ENCODE measurements at places on chromosomes 3 and 15.

DNA sequence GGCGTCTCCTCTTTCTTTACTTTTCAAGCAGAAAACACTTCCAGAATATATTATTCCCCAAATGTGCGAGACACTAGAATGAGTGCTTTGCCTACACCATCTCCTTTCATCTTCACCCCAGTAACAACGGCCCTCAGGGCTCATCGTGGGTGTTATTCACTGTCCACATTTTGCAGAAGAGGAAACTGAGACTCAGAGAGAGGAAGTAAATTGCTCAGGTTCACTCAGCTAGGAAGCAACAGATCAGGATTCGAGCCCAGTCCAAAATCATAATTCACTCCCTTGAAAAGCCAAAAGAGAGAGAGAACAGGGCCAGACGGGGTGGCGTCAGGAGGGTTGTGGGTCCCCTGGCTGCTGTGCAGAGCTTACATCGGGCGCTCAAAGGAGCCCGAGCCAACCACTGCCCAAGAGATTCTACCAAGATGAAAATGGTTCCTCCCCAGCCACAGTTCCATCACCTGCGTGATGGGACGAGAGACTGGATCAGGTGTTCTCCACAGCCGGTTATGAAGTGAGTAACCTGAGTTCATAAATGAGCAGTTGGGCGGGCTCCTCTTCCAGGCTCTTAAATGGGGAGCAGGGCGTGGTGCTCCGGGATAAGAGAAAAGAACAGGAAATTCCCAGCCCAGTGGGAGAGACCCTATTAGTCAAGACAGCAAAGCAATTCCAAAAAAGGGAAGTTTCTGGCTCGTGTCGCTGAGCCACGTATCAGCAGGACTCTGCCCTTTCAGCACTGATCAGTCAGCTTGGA lies 48.6 kb upstream of the FLNB start:
- peak; percentile 56 for DNase-seq

- DNase-seq: no peak
Measured at GRCh38 chr15:84552896-84553295, 47.9 kb upstream of the ZSCAN2 start.

- DNase-seq: no peak
Measured at GRCh38 chr15:101037090-101037830, 118.1 kb downstream of the LRRK1 start.

- DNase-seq: no peak
Measured at GRCh38 chr3:132154619-132155018, 119.8 kb upstream of the CPNE4 start.

DNA sequence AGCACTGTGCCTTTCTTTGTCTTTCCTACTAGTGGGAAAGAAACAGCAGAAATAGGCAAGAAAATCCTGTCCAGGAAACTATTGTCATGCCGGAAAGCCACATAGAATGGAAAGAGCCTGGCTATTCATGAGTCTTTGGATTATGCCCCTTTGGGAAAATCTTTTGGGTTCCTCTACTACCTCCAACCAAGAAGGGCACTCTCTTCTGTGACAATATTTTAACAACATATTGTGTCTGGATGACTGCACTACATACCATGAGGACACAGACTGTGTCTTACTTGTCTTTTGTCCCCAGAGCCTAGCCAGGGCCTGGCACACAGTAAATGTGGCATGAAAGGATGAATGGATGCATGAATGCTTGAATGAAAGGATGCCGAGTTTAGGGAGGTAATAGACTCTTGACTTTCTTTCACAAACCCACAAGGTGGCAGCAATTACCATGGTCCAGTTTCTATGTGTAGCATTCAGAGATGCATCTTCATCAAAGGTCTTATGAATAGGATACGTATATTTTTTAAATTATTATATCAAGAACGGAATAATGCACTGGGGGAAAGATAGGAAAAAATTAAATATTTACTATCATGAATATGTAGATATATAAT lies 30.3 kb downstream of the ARL14 start:
- peak; percentile 76 for DNase-seq

DNA sequence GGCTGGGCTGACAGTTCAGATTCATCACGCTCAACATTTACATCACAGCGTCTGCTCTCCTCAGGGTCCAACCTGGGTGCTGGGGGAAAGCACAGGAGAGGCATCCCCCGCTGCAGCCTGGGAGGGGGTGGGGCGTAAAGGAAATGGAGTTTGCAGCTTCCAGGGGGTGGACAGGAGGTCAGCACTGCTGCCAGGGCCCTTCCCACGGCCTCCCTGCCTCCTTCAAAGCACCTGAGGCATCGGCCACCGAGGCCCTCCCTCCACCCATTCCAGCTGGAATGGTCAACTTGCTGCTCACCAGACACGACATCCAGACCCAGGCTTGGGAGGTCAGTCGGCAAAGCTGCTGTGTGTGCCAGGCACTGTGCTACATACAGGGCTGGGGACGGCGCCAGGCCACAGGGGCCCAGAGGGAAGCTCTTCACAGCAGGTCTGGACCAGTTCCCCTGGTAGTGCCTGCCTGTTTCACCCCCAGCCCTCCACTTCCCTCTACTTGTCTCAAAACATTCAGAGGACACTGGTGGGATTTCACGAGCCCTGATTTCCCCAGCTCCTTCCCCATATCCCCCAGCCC lies 120.7 kb downstream of the ANP32A start:
- DNase-seq: peak; percentile 30

DNA sequence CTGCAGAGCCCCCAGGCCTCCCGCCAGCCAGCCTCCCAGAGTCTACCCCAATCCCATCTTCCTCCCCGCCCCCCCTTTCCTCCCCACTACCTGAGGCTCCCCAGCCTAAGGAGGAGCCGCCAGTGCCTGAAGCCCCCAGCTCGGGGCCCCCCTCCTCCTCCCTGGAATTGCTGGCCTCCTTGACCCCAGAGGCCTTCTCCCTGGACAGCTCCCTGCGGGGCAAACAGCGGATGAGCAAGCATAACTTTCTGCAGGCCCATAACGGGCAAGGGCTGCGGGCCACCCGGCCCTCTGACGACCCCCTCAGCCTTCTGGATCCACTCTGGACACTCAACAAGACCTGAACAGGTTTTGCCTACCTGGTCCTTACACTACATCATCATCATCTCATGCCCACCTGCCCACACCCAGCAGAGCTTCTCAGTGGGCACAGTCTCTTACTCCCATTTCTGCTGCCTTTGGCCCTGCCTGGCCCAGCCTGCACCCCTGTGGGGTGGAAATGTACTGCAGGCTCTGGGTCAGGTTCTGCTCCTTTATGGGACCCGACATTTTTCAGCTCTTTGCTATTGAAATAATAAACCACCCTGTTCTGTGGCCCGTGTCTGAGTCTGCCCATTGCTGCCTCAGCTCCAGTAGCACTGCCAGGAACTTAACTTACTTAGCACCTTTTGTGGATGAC lies 32.2 kb downstream of the PTPN23 start:
- no peak for DNase-seq

DNA sequence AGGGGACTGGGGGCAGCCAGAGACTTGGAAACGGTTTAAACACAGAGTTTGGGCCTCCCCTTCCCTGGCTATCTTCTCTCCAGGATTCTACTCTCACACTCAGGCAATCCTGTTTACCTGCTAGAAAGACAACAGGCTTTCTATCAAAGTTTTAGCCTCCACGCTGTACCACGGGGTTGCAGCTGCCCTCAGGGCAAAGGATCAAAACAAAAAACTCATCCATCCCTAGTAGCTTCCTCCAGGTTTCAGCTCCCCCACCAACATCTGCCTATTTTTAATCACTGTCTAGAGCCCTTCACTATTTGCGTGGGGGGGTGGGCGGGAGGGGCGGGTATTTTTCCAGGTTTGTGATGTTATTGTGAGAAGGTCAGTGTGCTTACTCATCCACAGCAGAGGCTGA lies 286.8 kb upstream of the TRIM42 start:
- DNase-seq: no peak

GRCh38 chr3:52351762-52352368 lies 35.7 kb downstream of the DNAH1 start:
- no peak for DNase-seq

GRCh38 chr15:66405615-66406014 lies 18.9 kb downstream of the MAP2K1 start:
- no peak for DNase-seq

DNA sequence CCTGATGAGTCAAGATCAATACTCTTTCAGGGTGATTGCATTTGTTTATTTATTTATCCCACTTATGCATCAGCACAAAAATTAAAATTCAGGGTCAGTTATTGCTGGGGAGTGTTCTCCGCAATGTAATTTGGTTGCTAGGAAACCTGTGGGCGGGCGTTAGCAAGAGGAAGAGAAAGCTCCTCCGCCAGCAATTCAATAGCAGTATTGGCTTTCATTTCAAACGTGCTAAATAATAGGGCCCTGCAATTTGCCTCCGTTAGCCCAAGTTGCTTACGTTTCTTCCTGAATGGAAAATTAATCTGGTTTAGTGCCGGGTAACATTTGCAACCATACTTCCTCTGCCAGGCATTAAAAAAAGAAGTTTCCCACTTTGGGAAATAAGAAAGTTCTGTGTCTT lies 35.5 kb upstream of the PLCL2 start:
- peak; percentile 64 for DNase-seq

GRCh38 chr15:78177447-78177873 lies 28.3 kb downstream of the IDH3A start:
- no peak for DNase-seq

DNA sequence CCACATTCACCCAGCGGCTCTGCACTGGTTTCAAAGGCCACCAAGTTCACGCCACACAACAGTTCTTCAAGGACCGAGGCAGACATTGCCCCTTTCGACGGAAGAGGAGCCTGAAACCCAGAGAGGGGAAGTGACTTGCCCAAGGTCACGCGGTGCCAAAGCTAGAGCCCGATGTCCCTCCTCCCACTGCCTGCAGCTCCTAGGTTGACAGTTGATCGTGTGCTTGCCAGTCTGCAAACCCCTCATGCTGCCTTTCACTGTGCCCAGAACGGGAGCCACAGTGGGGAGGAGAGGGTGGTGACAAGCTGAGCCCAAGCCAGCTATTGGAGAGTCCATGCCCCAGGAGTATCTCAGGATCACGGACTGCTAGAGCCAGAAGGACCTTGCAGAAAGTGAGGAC lies 230.9 kb downstream of the XXYLT1 start:
- DNase-seq: no peak

DNA sequence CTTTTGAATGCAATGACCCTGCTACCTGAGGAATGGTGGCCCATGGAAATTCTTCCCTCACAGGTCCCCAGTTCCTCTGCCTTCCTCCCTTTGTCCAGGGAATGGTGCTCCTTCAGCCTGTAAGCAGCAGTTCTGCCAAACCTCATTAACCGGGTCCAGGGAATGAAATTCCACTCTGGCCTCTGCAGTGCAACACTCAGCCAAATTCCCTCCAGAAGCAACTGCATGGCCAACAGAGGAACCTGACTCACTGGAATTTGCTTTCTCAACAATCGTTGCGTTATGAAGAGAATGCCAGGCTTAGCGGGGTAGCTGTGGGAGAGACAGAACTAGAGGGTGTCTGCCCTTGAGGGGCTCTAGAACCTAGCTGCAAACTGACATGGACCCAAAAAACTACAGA lies 449.4 kb upstream of the PROK2 start:
- no peak for DNase-seq

- no peak for DNase-seq
Measured at GRCh38 chr3:48414376-48415250, 15.3 kb downstream of the PLXNB1 start.

- no peak for DNase-seq
Measured at GRCh38 chr3:17040990-17041377, 156.2 kb downstream of the PLCL2 start.

- no peak for DNase-seq
Measured at GRCh38 chr3:41286305-41286704, 87.0 kb downstream of the CTNNB1 start.

GRCh38 chr3:36201546-36201945 lies 178.8 kb upstream of the STAC start:
- DNase-seq: no peak

DNA sequence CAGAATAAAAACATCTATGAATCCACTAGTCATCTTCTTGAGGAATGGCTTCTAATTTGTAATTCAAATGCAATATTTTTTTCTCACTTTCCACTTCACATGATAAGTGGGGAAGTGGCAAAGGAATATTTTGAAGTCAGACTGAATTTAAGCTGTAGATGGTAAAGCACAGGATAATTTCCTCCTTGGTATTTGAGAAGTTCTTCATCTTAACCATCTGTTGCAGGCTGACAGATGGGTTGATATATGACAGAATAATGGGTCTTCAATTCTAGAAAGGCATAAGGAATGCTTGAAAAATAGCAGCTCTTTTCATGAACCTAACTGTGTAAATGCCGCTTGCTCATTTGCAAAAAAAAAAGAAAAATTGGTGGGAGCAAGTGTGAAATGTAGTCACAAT lies 66.5 kb upstream of the SNTN start:
- DNase-seq: no peak

GRCh38 chr15:57914350-57915055 lies 151.0 kb downstream of the ALDH1A2 start:
- no peak for DNase-seq

DNA sequence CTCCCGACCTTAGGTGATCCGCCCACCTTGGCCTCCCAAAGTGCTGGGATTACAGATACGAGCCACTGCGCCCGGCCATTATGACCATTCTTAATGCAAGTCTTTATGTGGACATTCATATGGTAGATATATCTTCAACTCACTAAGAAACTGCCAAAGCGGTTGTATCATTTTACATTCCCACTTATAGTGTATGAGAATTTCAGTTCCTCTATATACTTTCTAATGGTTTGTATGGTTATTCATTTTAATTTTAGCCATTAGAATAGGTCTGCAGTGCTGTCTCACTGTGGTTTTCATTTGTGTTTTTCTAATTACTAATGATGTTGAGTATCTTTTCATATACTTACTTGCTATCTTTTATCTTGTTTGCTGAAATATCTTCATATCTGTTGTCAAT lies 32.5 kb downstream of the TCF12 start:
- DNase-seq: no peak

DNA sequence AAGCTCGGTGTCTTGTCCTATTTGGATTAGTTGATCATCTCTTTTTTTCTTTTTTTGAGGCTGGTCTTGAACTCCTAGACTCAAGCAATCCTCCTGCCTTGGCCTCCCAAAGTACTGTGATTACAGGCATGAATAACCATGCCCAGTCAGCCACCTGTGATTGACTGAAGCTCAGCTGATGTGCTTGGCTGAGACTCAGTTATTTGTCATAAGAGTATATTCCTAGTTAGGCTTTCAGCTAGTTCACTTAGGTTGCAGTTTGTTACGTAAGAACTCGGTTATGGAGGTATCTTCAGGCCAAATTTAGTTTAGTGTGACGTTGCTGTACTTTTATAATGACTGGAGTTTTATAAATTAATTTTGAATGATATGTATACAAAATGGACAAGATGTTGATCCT lies 365.0 kb downstream of the SV2B start:
- no peak for DNase-seq

GRCh38 chr3:49787182-49787464 lies 781 bp upstream of the IP6K1 start:
- DNase-seq: no peak
